RPMI8226 (cell line): ENCODE measurements at places on chromosomes 2 and 18.

GRCh38 chr2:223692191-223692947 lies 90.2 kb upstream of the SCG2 start:
- DNase-seq: peak; percentile 4

DNA sequence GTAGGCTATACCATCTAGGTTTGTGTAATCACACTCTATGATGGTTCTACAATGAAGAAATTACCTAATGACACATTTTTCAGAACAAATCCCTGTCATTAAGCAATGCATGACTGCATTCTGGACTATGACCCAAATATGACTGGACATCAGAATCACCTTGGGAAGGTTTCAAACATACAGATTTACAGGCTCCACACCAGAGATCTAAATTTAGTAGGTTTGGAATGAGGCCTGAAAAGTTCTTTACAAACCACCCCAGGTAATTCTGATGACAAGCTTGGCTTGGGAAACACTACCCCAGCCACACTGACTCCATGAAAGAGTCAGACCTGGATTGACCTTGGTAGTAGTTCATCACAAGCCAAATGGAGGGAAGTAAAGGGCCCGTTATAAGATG lies 52.2 kb upstream of the NFE2L2 start:
- DNase-seq: no peak

DNA sequence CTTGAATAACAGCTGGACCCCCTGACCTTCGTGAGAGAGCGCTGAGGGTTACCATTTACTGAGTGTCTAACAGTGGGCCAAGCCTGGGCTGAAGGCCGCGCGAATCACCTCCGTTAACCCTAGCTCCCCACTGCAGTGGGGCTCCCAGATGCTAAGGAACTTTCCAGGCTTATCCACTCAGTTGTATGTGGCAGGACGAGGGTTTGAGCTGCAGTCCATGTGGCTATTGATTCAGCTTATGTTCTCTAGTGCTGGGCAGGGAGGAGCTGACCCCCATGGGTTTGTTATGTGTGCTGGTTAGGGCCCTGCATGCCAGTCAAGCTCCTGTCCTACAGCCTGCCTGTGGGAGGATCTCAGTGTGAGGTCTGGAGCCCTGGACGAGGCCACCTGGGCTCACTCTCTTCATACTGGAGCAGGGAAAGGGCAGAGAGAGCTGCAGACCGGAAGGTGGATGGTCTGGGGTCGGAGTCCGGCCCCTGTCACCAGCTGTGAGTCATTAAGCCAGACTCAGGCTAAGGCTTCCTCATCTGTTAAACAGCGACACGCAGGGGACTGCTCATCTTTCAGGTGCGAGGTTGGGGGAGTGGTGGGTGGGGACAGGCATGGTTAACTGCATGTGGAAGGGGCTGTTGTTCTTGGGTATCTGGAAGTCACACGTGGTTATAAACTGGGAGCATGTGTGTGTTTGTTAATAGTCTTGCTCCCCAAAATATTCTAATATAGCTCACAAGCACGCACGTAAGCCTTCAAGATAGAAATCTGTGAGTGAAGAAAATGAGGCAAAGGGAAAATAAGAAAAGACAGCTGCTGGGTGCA lies 6.6 kb downstream of the PSD4 start:
- DNase-seq: no peak

GRCh38 chr2:70132244-70133126 lies 45.2 kb downstream of the PCBP1 start:
- peak; percentile 68 for DNase-seq

DNA sequence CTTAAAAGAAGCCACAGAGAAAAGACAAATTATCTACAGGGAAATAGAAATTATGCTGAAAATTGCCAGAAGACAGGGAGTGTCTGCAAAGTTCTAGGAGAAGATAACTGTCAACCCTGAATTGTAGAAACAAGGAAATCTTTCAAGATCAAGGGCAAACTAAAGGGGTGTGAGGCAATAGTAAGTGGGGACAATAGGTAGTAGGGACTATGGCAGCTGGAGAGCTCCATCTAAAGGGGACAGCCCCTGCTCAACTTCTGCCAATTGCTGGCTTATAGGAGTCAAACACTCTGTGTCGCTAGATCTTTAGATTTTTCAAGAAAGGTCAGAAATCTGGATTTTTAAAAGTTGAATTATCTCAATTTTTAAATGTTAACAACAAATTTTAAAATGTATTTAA lies 10.1 kb upstream of the ST3GAL5 start:
- no peak for DNase-seq

GRCh38 chr2:189234991-189235390 lies 55.4 kb upstream of the COL5A2 start:
- DNase-seq: no peak

- DNase-seq: no peak
Observed at GRCh38 chr2:224099861-224100643, 61.0 kb upstream of the SERPINE2 start.

DNA sequence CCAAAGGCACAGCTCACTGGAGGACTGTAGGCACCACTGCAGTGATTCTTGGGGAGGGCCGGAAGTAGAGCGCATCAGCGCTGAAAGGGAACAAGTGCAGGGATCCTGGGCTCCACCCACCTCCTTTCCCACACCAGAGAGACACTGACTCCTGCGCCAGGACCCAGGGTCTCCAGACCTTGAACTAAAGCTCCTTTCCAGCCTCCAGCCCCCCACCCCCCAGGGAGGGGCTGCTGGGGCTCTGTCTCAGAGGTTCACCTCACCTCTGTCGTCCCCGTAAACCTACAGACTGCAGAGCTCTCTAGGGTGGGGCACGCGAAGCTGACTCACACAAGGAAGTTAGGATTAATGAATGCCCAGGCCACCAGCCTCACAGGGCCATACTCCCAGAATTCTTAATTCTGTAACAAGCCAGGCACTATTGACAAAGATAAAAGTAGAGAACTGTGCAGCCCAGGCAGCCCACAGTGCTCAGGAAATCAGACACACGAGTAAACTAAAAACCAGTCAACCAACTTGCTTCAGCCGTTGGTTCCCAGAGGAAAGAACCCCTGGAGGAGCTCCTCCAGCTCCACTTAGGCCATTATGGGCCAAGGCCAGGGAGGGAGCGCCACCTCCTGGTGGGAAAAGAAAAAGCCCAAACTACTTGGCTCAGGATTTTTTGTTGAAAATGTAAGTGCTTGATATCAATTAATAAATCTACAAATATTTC lies 45.1 kb upstream of the ACAA2 start:
- DNase-seq: peak; percentile 74

- no peak for DNase-seq
Observed at GRCh38 chr2:127169066-127169660, 50.9 kb downstream of the CYP27C1 start.

DNA sequence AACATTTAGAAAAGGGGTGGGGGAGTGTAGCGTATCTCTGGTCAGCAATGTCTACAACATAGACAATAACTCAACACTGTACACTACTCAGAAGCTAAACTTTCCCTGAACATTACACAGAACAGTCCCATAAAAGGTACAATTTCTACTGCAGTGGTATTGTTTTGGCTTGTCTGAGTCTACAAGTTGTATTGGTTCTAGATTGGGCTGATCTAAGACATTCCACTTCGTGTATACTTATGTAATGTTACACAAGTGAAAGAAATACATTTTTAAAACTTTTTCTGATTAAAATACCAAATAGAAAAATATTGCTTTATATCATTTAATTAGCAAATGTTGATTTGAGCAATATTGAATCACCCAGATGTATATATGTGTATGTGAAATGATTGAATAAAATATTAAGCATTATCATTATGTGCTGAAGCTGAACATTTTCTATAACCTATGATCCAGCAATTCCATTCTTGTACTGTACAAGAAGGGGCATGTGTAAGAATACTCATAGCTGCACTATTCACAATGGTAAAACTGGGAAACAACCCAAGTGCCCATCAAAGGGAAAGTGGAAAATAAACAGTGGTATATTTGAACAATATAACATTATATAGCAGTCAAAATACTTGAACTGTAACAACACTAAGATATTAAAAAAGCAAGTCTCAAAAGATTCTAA lies 52.4 kb downstream of the VSNL1 start:
- DNase-seq: no peak

DNA sequence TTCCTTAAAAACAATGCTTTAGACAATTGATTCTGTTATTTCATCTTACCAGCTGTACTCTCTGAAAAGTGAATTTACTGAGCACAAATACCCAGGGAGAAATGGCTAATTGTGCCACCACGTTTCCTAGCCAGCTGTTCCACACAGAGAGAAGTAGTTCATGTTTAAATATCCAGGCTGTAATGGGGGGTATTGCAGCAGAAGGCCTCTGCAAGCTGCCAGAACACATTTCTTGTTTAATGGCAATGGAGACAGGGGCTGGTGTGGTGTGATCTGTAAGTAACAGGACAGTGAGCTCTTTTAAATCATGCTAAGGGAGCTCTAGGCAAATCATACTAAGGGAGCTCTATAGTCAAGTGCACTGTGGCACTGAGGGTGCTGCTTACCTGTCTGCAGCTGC lies 809.2 kb downstream of the CNTNAP5 start:
- no peak for DNase-seq
